NCI-H2081 treated with DMSO at 0.1 percent for 48 hours (cell line): ENCODE measurements at places on chromosomes 1 and 21.

DNA sequence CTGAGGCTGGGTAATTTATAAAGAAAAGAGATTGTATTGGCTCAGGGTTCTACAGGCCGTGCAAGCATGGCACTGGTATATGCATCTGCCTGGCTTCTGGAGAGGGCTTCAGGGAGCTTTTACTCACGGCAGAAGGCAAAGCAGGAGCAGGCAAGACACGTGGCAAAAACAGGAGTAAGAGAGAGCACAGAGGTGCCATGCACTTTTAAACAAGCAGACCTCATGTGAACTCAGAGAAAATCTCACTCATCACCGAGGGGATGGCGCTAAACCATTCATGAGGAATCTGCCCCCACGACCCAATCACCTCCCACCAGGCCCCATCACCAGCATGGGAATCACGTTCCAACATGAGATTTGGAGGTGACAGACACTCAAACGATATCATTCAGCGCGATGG is 400.7 kb upstream of the RUNX1 start:
- no peak for DNase-seq

- DNase-seq: no peak
Measured at GRCh38 chr1:170133766-170134495, 11.8 kb upstream of the NTMT2 start.

DNA sequence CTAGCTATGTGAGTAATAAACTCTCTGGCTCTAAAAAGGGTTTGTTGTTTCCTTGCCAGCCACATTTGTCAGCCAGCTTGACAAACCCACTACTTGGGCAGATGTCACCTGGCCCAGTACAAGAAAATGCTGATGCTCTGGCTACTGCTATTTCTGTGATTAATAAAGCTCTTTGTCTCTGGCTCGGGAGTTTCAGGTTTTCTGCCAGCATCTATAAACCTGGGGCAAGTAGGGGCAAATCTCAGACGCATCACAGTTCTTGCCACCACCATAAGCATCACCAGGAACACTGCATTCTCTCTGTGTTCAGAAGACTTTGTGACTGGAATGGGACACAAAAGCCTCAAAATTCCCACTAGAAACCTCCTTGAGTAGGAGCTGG is 2.5 kb downstream of the ITLN2 start:
- no peak for DNase-seq

GRCh38 chr21:27155130-27155500 is 188.2 kb upstream of the ADAMTS5 start:
- no peak for DNase-seq

DNA sequence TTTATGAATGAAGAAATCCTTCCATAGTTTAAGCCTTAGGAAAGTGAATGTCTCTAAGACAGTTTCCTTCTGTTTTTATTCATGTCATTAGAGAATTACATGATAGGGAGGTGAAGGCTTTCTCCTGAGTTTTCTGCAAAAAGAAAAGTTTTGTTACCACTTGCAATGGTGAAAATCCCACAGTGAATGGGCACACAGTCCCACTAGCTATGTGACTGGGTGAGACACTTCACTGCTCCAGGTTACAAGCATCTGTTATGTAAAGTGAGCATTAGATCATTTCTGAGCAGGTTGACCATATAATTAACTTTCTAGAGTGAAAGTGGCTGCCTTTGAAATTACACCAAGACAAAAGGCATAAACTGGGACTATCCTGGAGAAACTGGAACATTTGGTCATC is 38.9 kb upstream of the GREM2 start:
- no peak for DNase-seq

DNA sequence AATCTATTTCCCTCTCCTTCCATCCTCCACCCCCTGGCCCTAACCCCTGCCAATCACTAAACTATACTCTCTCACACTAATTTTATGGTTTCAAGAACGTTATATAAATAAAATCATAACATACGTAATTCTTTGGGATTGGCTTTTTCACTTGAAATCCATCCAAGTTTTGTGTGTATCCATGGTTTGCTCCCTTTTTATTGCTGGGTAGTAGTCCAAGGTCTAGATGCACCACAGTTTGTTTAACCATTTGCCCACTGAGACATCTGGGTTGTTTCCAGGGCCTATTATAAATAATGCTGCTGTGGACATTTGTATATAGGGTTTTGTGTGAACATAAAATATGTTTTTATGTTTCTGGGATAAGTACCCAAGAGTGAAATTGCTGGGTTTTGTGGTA is 61.4 kb downstream of the TEX35 start:
- DNase-seq: no peak

- no peak for DNase-seq
Measured at GRCh38 chr1:30639881-30640452, 83.4 kb downstream of the MATN1 start.

- DNase-seq: no peak
Measured at GRCh38 chr21:38766987-38767722, 38.6 kb upstream of the ETS2 start.

DNA sequence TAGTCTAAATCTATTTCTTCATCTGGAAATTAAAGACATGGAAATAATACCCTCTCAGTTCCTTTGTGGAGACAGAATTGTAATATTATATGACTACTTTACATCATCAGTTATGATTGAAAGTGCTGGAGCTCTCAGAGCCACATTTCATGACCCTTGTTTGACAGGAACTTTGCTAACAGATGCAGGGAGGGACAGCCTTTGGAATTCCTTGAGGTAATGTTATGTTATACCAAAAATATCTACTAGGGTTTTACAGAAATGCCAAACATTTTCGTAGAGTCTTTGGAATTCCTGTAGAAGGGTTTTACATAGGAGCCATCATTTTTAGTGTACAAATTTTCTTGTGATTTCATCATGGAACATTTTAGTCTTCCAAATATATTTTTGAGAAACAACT is 57.4 kb upstream of the ADAMTS5 start:
- no peak for DNase-seq

GRCh38 chr1:115531631-115532264 is 110.0 kb upstream of the VANGL1 start:
- no peak for DNase-seq

DNA sequence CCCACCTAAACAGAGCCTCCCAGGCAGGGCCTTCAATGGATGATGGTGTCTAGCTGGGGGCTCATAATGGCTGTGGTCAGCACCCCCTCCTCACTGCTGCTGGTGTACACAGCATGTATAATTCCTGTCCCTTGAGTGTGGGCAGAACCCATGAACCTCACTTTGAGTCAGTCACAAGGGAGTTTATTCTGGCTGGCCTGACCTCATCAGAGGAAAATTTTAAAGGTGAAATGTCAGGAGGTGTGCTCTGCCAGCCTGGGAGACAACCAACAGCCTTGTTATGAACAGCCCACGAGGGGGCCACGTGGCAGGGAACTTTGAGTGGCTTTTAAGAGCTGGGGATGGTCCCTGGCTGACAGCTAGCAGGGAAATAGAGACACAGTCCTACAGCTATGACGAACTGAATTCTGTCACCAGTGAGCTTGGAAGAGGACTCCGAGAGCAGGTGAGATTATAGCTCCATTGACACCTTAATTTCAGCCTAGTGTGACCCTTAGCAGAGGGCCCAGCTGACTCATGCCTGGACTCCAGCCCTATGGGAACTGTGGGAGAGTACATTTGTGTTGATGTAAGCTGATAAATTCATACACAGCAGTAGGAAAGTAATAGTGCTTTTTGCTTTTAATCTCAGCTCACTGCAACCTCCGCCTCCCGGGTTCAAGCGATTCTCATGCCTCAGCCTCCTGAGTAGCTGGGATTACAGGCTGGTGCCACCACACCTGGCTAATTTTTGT is 73.5 kb upstream of the RUNX3 start:
- no peak for DNase-seq
